IPS DF 6.9 (cell line): ENCODE measurements at places on chromosomes 2 and 18.

GRCh38 chr2:8402222-8402621 is 279.6 kb upstream of the ID2 start:
- no peaks in the 10 kb centered on the region for H3K4me1 ChIP-seq
- H3K27me3 ChIP-seq, result no peaks in the 10 kb centered on the region
- H3K27ac ChIP-seq, result no peak overlapping the region
- no peak overlapping the region for H3K4me3 ChIP-seq
- DNase-seq, result no peak
- H3K36me3 ChIP-seq, result no peaks in the 10 kb centered on the region

DNA sequence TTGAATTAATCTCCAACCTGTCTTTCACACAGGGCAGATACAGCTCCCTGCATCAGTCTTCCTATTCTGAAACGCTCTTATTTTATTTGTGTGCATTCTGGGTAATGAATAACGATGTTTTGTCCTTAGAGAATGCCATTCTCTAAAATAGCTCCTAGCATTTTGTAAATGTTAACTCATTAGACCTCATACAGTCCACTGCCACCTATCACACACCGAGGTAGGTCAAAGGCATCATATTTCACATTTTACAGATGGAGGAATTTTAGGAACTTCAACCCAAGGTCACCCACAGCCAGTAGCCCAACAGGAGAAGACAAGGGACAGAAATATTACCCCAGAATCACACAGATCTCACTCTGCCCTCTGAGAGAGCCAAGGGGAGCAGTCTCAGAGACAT is 455.4 kb upstream of the GYPC start:
- H3K27ac ChIP-seq, result no peak overlapping the region
- DNase-seq, result no peak
- H3K27me3 ChIP-seq, result no peaks in the 10 kb centered on the region
- no peak overlapping the region for H3K4me3 ChIP-seq
- no peaks in the 10 kb centered on the region for H3K4me1 ChIP-seq

GRCh38 chr18:52340406-52341102 is 557 bp downstream of the DCC start:
- H3K27ac ChIP-seq, result no peak overlapping the region
- peak overlapping the region; percentile 40; the same call in 1 of the 2 replicates for H3K4me3 ChIP-seq
- no peaks in the 10 kb centered on the region for H3K36me3 ChIP-seq
- peaks cover 22% of the 10 kb centered on the region for H3K27me3 ChIP-seq

DNA sequence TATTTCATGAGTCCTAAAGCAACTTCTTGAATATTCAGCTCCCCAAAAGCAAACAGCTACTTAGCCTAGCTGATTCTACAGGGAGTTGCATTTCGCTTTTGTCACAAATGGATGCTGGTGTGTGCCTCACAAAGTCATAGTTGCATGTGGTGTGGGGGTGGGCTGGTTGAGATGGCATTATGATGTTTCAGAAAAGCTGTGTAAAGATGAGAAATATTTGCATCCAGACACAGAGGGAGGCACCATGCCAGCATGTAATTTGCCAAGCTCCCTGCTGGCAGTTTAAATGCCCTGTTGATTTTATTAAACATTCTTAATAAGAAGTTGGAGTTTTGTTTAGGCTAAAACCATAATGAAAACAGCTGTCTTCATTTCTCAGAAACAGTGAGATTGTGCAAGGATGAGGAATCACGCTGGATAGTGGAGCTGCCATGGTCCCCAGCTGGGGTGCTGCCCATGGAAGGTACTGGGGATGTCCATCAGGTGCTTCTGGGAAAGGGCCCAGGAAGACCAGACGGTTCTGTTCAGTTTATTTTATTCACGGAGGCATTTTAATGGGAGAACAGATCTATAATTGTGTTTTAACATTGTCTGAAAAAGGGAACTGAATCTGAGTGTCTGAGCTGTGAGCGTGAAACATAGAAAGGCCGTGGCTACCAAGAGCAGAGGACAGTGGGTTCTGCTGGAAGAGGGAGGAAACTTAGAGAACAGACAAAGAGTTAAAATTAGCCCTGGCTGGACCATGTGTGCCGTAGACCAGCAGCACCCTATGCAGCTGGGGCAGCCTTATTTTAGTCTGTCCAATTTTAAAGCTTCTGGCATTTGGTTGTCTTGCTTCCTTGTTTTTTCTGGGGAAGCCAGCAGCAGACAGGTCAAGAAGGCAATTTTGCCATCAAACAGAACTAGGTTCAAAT is 177.1 kb downstream of the FAM210A start:
- no peak for DNase-seq
- no peak overlapping the region for H3K27ac ChIP-seq
- no peaks in the 10 kb centered on the region for H3K27me3 ChIP-seq
- H3K4me1 ChIP-seq, result no peaks in the 10 kb centered on the region
- H3K4me3 ChIP-seq, result no peak overlapping the region

DNA sequence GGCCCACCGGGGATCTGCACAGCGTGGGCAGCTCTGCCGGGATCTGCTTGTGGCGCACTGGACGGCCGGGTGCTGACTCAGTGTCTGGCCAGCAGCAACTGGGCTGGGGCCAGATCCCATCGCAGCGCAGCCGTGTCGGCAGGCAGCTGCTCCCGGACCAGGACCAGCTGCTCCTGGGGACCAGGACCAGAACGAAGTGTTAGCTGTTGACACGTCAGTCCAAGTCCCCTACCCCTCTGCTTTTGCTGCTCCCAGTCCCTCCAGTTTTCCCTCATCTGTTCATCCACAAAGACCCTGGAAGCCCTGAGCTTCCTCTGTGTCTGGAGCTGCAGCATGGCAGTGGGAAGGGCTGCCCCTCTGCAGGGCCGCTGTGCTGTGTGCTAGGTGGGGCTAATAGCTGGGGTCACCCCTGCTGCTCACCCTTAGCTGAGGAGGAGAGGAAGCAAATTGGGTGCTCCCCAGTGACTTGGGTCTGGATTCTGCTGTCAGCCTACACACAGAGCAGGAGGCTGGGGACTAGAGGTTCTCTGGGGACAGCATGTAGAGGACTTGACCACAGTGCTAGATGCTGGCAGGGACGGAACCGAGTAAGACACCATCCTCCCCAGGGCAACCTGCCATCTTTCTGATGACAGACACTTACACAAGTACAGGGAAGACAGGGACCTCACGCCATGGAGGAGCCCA is 16.9 kb upstream of the KIF1A start:
- no peaks in the 10 kb centered on the region for H3K36me3 ChIP-seq
- no peak overlapping the region for H3K27ac ChIP-seq
- H3K4me3 ChIP-seq, result no peak overlapping the region
- no peaks in the 10 kb centered on the region for H3K27me3 ChIP-seq
- DNase-seq, result no peak
- H3K4me1 ChIP-seq, result 0 out of 2 replicates have a peak, but pooled peaks cover 2% of the 10 kb centered on the region

GRCh38 chr2:171687287-171688128 is at the start of gene DYNC1I2:
DYNC1I2 (plus strand) TSS chr2:171687469; CDS start chr2:171690156, 2,687 bp downstream.
- H3K4me1 ChIP-seq, result no peaks in the 10 kb centered on the region
- H3K36me3 ChIP-seq, result no peaks in the 10 kb centered on the region
- H3K27me3 ChIP-seq, result no peaks in the 10 kb centered on the region
- H3K27ac ChIP-seq, result no peak within 1 kb of the TSS
- DNase-seq, result peak; percentile 82
- peak within 1 kb of the TSS; percentile 82 for H3K4me3 ChIP-seq

GRCh38 chr2:68643011-68643873 is at the start of gene PROKR1:
PROKR1 (plus strand) TSS chr2:68643579; CDS start chr2:68645822, 2,243 bp downstream.
- peak within 1 kb of the TSS; percentile 85 for H3K4me3 ChIP-seq
- H3K27ac ChIP-seq, result no peak within 1 kb of the TSS
- peaks cover 4% of the 10 kb centered on the region; the same call in 1 of the 2 replicates for H3K27me3 ChIP-seq
- H3K4me1 ChIP-seq, result no peaks in the 10 kb centered on the region; the same call in 1 of the 2 replicates
- peak; percentile 16 for DNase-seq
- H3K36me3 ChIP-seq, result no peaks in the 10 kb centered on the region

DNA sequence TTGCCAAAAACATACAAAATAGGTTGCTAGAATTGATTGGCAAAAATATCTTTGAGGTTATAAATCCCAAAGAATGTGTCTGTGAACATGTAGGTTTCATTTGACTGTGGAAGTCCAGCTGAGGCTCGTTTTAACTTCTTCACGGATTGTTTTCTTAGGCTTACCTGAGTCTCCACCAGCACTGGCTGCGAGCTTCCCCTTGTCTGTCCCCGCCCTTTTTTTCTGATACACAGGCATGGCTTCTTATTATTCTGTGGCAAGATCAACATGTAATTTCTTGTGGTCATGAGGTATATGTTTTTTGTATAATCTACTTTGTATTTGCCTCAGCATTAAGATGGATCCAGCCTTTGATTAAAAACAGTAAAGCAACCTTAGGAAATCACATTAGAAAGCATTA is 7.2 kb upstream of the SLC40A1 start:
- H3K4me3 ChIP-seq, result no peak overlapping the region
- H3K36me3 ChIP-seq, result no peaks in the 10 kb centered on the region
- DNase-seq, result no peak
- peaks cover 11% of the 10 kb centered on the region for H3K27me3 ChIP-seq
- no peaks in the 10 kb centered on the region for H3K4me1 ChIP-seq
- no peak overlapping the region for H3K27ac ChIP-seq

GRCh38 chr2:3480352-3481010 is 38.9 kb downstream of the ADI1 start:
- H3K36me3 ChIP-seq, result peaks cover 10% of the 10 kb centered on the region
- H3K27me3 ChIP-seq, result no peaks in the 10 kb centered on the region
- H3K4me1 ChIP-seq, result no peaks in the 10 kb centered on the region
- no peak overlapping the region for H3K4me3 ChIP-seq

GRCh38 chr2:146931109-146931508 is 913.7 kb upstream of the ACVR2A start:
- no peak for DNase-seq
- H3K4me3 ChIP-seq, result no peak overlapping the region
